ENCODE measurements at places on chromosomes 11 and 22.

- no peak for DNase-seq
These were observed 10.5 kb downstream of the C11orf86 start for GRCh38 chr11:66985508-66986177.

GRCh38 chr11:44083433-44083832 lies 12.0 kb upstream of the EXT2 start:
- no peak for DNase-seq

DNA sequence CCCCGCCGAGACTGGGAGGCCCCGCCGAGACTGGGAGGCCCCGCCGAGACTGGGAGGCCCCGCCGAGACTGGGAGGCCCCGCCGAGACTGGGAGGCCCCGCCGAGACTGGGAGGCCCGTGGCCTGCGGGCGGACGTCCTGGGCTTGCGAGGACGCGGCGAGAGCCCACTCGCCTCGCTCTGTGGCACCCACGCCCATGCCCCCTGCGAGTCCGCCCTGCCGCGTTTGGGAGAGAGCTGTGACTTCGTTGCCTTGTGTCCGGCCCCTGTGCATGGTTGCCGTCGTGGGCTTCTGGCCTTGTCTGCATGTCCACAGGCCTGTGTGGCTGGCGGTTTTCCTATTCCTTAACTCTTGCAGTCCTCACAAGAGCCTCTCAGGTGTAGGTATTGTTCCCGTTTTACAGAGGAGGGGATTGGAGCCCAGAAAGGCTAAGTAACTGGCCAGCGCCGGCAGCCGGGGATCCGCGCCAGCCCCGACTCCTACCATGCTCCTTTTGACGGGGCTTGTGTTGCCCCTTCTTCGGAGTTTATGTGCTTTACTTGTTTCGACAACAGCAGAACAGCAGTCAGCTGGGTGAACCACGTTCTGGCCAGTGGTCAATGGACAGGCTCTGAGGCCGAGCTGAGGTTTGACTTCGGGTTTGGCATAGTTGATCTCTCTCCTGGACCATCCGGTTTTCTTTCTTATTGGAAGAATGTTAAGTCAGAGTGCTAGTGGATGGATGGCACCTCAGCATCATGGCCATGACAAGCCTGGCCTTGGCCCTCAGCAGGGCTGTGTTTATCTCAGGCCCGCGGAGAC lies 741 bp downstream of the PHRF1 start:
- no peak for DNase-seq

DNA sequence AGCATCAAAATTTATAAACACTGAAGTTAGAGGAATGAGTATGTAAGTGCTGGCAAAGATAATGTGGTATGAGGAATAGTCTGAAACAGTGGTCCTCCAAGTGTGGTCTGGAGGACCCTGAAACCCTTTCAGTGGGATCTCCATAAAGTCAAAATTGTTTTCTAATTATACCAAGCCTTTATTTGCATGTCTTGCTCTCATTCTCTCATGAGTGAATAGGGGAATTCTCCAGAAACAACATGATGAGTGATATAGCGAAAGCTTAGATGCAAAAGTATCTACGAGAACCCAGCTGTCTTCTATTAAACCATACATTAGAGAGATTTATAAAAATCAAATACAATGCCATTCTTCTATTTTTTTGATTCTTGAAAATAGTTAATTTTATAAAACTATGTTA lies 145.0 kb upstream of the RAG2 start:
- DNase-seq, result no peak

GRCh38 chr11:125165111-125165842 lies 726 bp downstream of the PKNOX2 start:
- peak; percentile 50 for DNase-seq

- DNase-seq, result peak; percentile 90
These were observed 26.9 kb downstream of the SNAP29 start for GRCh38 chr22:20885557-20886323.

DNA sequence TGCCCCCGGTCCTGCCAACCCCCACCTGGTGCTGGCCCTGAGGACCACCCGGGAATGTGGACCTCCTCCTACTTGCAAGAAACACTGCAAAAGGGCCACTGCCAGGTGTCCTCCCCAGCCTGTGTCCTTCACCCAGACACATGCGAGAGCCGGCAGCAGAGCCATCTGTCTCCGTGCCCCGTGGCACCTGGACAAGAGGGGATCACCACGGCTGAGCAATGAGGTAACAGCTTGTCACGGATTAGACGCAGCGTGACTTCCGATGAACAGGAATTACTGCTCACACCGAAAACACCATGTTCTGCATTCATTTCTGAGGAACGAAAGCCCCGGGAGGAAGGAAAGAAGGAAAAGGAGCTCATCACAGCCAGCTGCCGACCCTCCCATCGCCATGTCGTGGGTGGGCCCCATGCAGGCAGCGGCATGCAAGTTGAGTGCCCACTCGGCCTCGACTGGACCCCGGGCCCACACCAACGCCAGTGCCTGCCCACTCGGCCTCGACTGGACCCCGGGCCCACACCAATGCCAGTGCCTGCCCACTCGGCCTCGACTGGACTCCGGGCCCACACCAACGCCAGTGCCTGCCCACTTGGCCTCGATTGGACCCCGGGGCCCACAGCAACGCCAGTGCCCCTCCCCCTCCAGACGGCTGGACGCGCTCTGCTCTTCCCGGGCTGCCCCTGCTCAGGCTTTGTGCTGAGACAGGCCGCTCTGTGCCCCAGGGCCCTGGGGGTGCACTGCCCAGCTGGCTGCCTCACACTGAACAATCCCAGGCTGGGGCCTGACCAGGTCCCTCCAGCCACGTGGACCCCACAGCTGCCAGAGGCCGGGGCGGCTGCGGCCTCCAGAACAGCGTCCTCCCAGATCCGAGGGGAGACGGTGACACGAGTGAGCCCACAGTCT lies 22.0 kb downstream of the CHID1 start:
- no peak for DNase-seq

DNA sequence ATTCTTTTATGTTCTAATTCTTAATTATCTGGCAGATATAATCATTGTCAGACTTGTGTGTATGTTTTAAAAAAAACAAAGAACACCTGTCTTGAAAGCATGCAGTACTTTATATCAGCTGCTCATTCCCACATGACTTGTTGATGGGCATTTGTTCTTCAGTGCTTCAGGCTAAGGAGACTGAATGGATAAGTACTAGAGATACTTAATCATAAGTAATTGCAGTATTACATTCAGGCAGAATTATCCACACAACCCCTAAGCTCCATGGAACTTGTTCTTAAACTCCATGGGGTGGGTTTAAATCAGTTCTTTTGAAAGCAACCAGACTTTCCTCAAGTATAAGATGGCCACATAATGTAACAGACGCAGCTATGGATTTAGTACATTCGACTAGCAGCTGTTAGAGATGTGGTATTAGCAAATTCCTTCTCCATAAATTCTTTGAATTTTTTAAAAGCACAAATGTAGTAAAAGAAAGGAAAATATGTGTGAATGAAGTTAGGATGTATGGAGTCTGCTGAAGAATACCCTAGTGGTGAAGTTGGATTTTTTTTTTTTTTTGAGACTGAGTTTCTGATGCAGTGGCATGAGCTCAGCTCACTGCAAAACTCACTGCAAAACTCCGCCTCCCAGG lies 3.0 kb downstream of the JAM3 start:
- no peak for DNase-seq

DNA sequence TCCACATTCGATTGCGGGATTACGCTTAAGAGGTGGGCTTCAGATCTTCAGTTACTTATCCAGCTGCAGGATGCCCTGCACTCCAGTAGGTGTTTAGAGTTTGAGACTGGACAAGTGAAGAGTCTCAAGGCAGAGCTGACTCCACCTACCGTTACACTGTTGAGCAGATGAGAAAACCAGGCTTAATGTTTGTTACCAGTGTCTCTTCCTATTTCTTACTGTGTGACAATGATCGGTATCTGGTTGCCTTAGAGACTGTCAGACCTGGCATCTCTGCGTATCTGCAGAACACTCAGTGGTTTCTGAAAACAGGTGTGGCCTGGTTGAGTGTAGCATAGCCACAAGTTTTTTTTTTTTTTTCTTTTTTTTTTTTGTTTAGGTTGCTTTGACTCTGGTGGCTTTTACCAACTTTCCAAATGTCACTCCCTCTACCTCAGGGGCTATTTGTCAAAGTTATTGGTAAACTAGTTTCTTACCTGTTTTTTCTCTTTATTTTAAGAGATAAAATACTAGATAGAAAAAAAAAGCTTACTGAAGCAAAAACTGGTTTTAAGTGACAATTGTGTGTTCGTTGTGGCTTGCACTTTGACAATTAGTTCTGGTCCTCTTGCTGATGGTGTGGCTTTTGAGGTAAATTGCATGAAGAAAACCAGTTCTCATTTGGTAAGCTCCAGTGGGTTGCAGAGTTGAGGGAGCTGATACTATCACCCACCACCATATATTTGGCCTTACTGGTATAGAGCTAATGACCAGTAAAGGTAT lies 284.8 kb downstream of the ETS1 start:
- DNase-seq, result no peak

DNA sequence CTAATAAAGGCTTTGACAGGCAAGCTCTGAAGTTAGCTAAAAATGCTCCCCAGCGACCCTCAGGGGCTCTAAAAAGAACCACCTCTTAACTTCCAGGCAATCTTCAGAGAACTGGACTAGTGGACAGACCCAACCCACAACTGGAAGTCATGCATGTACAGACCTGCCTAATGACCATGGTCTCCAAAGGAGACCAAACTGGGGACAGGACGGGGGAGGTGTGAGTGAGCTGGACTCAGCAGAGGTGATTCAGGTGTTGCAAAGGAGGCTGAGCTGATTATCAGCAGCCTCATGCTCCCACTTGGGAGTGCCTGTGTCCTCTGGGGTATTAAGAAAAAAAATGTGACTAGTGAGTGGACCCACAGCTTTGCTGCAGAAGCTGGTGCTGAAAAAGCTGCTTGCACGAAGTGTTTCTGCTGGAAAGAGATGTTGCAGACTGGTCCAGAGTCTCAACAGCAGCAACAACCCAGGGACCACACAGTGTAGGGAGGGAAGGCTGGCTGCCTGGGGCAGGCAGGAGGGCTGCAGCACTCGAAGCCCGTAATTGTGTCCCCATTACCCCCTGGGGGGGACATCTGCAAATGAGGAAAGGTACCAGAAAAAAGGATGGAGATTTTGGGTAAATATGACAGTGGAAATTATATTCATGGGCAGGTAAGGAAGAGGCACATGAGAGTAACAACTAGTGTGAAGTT lies 35.3 kb downstream of the PITPNB start:
- no peak for DNase-seq

- DNase-seq, result no peak
These were observed 28.4 kb upstream of the HMOX1 start for GRCh38 chr22:35352214-35353111.

- peak; percentile 81 for DNase-seq
These were observed 7.5 kb upstream of the C11orf97 start for GRCh38 chr11:94504689-94505293.

Measured in fibroblast of the aortic adventitia (primary cell).